ENCODE measurements at places on chromosomes 4 and X.
A peak's percentile ranks its signal among the peaks of the same experiment; 100 is the strongest.

GRCh38 chrX:39601231-39602177 is 496.3 kb downstream of the BCOR start:
- no peak for DNase-seq

DNA sequence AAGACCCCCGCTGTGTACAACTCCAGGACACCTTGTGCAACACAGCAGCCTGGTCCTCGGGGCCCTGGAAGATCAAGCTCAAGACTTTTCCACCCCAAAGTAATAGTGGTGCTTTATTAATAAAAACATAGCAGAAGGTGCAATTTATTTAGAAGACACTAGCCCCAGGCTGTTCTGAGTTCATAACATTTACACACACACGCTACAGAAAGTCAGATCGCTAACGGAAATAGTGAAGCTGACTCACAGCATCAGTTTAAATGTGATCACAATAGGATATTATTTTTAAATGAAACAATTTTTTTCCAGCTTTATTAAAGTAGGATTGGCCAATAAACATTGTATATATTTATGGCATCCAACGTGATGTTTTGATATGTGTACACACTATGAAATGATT is 141.0 kb downstream of the STK32B start:
- no peak for DNase-seq

DNA sequence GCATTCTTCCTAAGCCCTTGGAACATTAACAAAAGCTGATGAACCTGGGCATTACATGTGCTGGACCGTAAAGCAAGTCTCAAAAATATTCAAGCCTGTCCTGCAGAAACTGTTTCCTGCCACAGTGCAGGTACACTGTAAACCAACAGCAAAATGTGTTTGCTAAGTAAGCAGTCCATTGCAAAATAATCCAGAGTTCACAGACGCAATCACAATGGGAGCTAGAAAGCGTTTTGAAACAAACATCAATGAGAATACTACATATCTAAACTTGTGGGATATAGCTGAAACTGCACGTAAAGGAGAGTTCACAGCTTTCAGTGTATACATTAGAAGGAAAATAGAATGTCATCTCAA is 61.6 kb downstream of the RGS12 start:
- no peak for DNase-seq

DNA sequence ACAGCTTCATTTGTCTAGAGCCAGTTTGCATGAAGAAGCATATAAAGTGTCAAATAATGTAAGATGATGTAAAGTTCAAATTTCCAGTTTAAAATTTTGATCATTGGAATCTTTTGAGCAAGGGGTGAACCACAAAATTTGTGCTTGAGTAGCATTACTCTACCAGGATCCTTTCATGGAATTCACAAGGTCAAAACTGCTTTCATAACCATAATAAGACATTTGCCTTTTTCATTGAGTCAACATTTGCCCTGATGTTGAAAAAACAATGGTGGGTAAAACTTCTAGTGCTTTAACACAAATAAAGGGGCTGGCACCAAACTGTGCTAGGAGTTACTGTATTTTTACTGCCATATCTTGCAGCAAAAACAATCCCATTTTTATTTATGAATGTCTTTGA is 142.2 kb downstream of the GLRA3 start:
- no peak for DNase-seq

DNA sequence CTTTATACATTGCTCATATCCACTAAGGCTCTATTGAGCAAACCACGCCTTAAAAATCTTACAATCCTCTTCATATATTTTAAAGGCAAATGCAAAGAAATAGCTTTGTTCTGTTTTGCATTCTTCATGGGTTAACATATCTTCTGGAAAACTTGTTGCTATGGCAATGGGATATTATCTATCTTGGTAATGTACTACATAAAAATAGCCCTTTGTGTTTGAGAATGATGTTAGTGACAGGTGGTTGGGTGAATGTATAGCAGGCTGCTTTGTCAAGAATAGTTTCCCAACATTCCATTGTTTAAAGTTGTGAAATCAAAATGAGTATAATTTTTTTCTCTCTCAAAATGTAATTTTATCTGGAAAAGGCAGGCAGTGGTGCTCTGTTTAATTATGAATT is 16.8 kb downstream of the REPS2 start:
- DNase-seq = no peak

- no peak for DNase-seq
These were observed 189.9 kb downstream of the TBCK start for GRCh38 chr4:106126062-106126461.

- DNase-seq = no peak
These were observed 4.0 kb downstream of the DUSP9 start for GRCh38 chrX:153650959-153651358.

- no peak for DNase-seq
These were observed 13.9 kb downstream of the WDR1 start for GRCh38 chr4:10102474-10103332.

- DNase-seq = no peak
These were observed 694 bp downstream of the CSN3 start for GRCh38 chr4:70243091-70243490.

DNA sequence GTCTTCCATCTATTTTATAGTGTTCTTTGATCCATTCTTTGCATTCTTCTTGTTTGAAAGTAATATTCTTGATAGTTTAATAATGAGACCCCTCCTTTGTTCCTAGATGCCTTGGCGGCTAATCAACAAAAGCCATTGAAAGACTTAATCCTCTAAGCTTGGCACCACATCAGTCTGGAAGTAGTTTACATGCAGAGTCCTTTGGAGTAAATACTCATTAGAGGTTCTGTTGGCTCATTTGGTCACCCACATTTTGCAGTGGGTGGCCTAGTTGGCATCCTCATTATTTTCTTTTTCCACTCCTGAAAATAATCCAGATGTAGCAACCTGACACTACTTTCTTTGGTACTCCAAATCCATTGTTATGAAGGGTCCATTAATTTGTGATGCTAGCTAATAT is 64.5 kb downstream of the DKK2 start:
- no peak for DNase-seq

- peak; percentile 78 for DNase-seq
These were observed 310.1 kb downstream of the RAB28 start for GRCh38 chr4:13174001-13174400.

- DNase-seq = no peak
These were observed 7.0 kb upstream of the TET2 start for GRCh38 chr4:105139646-105140045.

DNA sequence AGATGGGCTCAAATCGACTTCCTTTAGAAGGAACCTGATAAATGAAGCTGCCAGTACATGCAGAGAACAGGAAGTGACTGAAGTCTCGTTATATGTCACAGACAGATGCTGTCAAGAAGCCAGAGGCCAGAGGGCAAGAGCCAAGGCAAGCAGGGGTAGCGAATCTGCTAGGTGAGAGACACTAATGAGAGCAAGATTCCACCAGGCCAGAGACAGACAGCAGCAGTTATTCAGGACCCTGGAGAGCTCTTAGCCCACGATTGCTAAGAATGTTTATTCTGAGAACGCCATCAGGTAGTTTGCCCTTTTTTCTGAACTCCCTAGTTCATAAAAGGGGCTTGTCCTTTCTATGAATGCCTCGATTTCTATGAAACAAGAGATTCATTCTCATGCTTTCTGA is 73.7 kb downstream of the BEND2 start:
- no peak for DNase-seq

DNA sequence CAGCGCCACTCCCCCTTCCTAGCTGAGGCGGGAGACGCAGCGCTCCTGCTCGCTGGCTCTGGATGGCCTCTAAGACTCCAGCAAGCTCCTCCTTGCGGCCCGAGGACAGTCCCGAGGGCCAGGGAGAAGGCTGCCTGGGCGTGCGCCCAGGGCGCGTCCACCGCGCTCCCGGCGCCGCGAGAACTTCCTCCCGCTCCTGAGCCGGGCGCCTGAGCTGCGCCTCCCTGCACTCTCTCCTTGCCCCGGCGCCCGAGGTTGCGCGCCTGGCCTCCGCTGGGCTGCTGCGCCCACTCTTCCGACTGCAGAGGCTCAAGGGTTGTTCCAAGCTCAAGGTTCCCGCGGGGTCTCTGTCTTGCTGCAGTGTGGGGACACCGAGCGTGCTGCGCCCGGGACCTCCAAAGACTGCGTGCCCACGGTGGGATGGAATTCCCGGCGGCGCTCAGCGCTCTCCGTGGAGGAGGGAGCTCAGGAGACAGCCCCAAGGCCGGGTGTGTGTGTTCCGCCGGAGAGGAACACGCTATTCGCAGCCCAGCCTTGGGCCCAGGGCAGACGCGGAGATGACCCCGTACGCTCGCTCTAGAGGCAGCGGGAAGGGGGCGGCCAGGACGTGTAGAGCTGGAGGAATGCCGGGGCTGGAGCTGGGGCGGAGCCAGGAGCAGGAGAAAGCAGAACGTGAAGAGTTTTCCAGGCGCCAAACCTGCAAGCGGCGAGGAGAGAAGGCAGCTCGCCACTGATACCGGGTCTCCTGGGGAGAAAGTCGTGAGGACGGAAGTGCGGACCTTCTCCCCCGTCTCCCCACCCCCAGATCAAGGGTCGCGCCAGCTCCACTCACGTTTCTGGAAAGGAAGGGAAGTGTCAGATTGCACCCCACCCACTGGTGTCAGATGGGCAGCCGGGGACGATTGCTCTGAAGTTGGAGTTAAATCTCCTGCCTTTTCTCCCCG is at the start of gene ARHGAP6:
Gene ARHGAP6, minus strand, starts transcription at position 753 of the 944 bp plus-strand sequence. CDS start 1,092 bp downstream, outside the sequence.
- DNase-seq = no peak

- DNase-seq = no peak
These were observed 26.9 kb upstream of the BEX4 start for GRCh38 chrX:103187953-103188475.

- DNase-seq = no peak
These were observed 58.7 kb upstream of the STARD8 start for GRCh38 chrX:68588602-68589371.

DNA sequence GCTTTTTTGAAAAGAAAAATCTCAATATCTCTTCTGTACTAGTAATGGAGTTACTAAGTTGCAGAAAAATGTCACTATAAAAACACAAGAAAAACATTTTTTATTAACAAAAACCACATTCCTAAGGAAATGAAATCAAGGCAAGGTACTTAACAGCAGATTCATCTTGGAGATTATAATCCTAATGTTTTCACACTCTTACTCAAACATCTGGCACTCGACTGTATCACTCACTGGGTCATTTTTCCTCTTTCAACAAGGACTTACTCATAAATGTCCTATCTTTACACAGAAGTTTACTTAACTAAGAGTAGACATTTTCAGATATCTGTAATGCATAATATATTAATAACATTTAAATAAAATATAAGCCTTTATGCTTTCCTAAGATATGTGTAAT is 216.6 kb downstream of the NR3C2 start:
- no peak for DNase-seq

GRCh38 chrX:102697494-102697893 is 14.8 kb upstream of the GPRASP2 start:
- no peak for DNase-seq

- no peak for DNase-seq
These were observed 150.4 kb downstream of the MGST2 start for GRCh38 chr4:139815778-139816601.

- DNase-seq = no peak
These were observed 93.2 kb upstream of the KLF3 start for GRCh38 chr4:38570647-38571276.

DNA sequence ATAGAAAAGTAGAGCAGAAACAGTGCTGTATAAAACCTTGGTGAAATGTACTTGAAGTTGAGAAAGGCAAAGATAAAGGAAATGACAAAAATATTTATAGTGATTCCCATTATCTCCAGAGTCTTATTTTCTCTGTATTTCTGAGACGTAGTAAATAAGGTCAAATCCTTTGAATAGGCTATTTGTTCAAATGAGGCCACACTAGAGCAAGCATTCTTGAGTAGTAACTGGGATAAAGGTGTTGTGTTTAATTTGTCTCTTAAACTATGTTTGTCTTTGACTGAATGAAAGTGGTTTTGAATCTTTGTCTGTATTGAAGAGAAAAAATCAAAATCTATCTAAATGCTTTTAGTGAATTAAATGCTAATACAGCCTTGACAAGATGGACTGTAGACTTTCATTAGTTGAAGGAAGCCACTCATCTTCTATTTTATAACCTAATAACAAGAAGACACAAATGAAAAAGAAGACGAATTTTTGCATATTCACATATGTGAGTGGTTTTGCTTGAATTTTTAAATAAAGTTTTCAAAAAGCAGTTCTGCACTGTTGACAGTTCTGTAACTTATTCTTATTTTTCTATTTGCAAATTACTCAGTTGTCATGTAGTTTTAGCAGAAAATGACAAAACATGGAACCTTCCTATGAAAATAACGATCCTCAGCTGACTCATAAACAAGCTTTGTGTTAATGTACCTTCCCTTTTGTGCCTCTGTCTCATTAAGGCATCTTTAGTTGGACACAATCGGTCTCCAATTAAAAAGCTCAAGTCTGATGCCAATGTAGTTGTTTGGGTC is 94.8 kb upstream of the PCDH18 start:
- no peak for DNase-seq

DNA sequence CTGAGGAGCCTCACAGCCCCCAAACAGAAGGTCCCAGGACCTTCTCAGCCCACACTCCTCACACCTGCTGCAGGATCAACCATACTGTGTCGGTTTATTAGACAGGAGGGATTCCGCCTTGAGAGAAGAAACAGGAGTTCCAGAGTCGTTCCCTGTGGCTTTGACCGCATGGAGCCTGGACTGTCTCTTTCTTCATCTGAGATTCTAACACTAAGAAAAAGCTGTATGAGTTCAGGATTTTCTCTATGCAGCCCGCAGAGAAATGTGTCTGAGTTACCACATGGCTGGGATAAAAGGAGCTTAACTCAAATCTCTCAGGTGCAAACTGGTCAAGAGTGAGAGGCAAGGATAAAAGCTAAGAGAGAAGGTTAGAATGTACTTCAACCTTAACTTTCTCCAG is 126.7 kb downstream of the AFAP1 start:
- peak; percentile 22 for DNase-seq

- DNase-seq = no peak
These were observed 14.7 kb downstream of the WDR1 start for GRCh38 chr4:10101671-10102473.

GRCh38 chr4:38703635-38704034 is 39.6 kb downstream of the KLF3 start:
- no peak for DNase-seq

DNA sequence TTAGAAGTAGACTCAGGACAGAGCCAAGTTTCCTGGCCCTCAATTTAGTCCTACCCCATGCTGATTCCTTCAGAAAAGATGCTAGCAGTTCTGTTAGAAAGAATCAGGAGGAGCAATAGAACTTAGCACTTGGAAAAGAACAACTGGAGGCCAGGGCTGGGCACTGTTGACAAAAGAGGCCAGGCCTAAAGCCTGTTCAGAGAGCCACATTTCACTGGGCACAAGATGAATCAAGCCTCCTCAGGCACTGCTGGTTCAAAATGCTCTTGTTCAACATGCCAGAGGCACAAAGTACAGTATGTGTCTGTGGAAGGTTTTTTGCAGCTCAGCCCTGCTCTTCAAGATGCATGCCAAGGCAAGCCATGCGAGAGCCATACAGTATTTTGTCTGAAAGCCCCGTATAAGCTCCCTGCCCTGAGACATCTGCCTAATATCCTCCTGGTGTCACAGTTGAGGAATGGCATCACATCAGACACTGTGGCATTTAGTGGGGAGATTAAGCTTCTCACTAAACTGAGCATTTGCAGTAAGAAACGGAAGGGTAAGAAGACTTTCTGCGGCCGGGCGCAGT is 53.7 kb downstream of the RASL11B start:
- no peak for DNase-seq

GRCh38 chr4:65670331-65671031 is at the start of gene EPHA5:
TSS of gene EPHA5 (minus strand) at chr4:65670489. CDS start at chr4:65669742, 747 bp downstream.
- peak; percentile 74 for DNase-seq

- no peak for DNase-seq
These were observed 849 bp downstream of the MID1 start for GRCh38 chrX:10619425-10620046.
